ENCODE measurements at places on chromosomes 3 and 15.
A peak's percentile ranks its signal among the peaks of the same experiment; 100 is the strongest.

DNA sequence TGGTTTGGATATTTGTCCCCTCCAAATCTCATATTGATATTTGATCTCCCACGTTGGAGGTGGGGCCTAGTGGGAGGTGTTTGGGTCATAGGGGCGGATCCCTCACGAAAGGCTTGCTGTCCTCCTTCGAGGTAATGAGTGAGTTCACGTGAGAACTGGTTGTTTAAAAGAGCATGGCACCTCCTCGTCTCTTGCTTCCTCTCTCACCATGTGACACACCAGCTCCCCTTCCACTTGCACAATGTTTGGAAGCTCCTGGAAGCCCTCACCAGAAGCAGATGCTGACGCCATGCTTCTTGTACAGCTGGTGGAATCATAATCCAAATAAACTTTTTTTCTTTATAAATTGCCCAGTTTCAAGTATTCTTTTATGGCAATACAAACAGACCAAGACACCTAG lies 38.6 kb downstream of the RFTN1 start:
- no peak for DNase-seq

DNA sequence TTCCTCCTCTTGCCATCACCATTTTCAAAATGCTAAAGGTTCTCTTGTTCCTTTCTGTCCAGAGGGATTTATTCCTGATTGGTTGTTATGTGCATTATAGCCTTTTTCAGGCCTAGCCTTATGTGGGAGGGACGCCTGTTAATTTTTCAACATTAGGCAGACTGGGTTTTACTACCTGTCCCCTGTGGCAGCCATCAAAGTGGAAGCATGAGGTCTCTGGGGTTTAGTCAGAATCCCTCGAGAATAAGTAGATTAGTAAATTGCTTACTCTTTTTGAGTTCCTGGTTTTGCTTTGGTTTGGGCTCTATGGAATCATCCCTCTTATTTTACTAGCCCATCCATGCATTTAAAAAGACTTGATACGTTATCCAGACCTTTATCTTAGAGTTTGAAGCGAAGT lies 32.4 kb downstream of the PAK2 start:
- DNase-seq = no peak

DNA sequence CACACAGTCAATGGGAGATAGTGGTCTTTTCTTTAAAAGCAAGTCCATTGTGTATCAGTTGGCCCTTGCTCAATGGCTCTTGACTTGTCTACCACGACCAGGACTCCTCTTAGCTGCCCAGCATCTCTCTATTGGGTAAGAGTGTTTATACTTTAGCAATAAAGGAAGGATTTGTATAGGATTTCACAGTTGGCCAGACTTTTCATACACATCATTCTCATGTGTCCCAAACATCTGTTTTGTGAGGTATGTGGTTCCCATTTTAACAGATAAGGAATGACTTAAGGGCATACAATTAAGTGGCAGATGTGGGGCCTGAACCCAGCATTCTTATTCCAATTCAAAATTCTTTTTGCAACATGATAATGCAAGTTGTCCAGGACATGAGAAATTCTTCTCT lies 191.5 kb downstream of the CHST2 start:
- no peak for DNase-seq

GRCh38 chr15:53710906-53711305 lies 48.6 kb downstream of the WDR72 start:
- no peak for DNase-seq

GRCh38 chr3:13077431-13078162 lies 4.4 kb upstream of the IQSEC1 start:
- DNase-seq = no peak

- no peak for DNase-seq
Measured at GRCh38 chr3:145088917-145089316, 1072.1 kb downstream of the PLOD2 start.

DNA sequence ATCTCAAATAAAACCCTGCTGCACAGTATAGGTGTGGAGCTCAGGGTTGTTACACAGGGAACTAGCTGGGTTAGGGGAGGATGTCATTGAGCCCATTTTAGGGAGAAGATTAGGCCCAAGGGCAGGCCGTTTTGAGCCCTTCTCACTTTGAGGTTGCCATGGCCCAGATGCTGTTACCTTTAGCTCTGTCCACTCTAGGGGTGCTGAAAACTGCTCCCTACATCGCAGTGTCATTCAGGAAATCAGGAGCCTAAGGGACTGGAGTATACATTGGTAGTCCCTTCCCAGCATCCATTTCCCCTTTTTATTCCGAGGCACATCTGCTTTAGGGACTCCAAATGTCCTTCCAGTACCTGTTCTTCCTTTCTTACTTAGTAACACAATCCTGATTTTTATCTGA lies 79.0 kb upstream of the SELENOK start:
- DNase-seq = no peak

DNA sequence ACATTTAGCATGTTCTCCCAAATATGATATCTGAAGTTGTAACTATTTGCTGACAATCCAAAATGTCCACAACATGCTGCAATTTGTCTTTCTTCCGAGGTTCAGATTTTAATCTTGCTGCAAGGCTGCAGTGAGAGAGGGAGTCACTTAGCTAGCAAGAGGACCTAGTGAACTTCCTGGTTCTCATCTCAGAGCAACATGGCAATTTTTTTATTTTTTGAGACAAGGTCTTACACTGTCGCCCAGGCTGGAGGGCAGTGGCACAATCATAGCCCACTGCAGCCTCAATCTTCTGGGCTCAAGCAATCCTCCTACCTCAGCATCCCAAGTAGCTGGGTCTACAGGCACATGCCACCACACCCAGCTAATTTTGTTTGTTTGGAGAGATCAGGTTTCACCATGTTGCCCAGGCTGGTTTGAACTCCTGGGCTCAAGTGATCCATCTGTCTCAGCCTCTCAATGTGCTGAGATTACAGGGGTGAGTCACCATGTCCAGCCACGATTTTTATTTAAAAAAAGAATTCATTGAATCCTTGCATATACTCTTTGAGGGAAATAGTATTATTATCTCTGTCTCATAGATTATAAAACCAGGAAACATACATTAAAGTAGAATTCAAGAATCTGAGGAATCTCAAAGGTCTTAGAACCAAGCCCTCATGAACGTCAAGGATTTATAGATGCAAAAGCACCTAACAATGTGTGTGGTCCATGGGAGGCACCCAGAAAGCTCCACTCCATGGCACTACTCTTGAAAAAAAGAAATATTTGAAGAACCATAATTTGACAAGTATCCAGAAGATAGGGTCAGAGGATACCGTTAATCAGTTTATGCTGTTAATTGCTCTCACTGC lies 9.1 kb downstream of the HDC start:
- DNase-seq = no peak

DNA sequence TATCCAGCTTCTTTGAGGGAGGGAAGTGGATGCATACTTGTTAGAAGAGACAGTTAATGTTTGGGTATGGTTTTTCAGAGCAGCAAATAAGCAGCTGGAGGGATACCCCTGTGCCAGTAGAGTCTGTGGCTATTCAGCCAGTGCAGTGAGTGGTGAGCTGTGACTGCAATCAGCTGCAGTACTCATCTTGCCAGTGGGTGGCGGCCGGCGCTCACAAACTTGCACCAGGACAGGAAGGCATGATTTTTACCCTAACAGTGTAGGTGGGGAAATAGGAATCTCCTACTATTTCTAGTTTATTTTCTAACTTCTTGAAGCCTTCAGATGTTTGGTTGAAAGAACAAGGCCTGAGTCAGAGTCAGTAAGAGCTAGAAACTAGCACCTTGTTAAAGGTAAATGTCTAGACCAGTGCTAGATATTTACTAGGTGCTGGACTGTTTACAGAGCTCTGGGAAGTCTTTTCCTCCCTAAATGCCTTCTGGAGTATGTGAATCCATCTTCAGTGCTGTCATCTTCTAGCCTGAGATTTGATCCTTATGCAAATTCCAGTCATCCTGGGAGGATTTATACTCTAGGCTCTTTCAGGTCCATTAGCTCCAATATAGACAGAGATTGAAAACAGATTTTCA lies 23.6 kb downstream of the TIMP4 start:
- peak; percentile 71 for DNase-seq

GRCh38 chr15:27043770-27044169 lies 72.8 kb downstream of the GABRG3 start:
- no peak for DNase-seq

GRCh38 chr3:134078169-134078831 lies 48.6 kb upstream of the SLCO2A1 start:
- DNase-seq = no peak

- DNase-seq = no peak
Measured at GRCh38 chr15:59828263-59828662, 139.1 kb upstream of the BNIP2 start.

- no peak for DNase-seq
Measured at GRCh38 chr3:160754371-160754854, 1.6 kb upstream of the PPM1L start.

GRCh38 chr3:11583638-11584046 lies 60.1 kb downstream of the VGLL4 start:
- no peak for DNase-seq

DNA sequence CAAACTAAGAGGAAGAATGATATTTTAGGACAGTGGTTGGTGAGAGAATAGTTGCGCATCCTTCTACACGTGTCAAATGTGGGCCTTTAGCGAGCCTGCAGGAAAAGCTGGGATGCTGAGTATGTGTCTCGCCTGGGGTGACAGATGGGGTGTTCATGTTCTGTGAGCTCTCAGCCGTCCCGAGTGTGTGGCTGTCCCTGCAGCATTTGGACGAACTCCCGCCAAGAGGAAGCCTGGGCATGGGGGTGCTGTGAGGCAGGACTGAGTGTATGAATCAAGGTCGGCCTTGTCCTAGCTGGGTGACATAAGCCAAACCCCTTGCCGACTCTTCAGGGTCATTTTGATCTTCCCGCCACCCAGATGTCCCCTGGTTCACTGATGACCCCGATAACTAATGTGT lies 94.8 kb downstream of the CACNA1D start:
- DNase-seq = no peak

DNA sequence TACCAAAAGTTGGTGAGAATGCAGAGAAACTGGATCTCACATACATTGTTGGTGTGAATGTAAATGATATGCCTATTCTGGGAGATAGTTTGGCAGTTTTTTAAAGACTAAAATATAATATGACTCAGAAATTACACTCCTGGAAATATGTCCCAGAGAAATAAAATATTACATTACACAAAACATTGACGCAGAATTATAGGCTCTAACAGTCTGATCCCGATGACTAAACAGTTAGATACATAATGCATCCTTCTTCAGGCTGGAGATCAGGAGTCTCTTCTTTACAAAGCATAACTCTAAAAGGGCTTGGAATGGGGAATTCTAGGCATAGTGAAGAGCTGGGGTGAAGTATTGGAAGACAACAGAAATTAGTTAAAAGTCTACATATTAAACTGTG lies 586.2 kb upstream of the NECTIN3 start:
- DNase-seq = no peak

- DNase-seq = no peak
Measured at GRCh38 chr3:167743799-167744198, 8.3 kb downstream of the SERPINI1 start.

GRCh38 chr3:114727373-114727772 lies 419.7 kb downstream of the ZBTB20 start:
- DNase-seq = peak; percentile 46

DNA sequence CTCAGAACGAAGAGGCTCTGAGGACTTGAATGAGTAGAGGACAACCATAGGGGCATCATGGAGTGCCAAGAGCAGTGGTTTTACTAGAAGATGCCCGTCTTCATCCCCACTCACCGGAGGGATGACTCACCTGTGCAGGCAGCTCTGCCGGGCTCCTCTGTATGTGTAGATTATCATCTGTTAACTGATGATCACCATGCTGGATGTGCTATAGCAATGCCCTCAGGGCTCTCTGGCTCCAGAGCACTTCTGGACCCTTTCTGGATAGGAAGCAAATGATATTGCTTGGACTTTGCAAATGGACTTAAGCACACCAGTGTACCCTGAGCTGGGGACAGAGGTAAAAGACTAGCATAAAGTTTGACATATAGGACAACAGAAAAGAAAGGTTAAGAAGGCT lies 10.2 kb upstream of the TGFBR2 start:
- no peak for DNase-seq

DNA sequence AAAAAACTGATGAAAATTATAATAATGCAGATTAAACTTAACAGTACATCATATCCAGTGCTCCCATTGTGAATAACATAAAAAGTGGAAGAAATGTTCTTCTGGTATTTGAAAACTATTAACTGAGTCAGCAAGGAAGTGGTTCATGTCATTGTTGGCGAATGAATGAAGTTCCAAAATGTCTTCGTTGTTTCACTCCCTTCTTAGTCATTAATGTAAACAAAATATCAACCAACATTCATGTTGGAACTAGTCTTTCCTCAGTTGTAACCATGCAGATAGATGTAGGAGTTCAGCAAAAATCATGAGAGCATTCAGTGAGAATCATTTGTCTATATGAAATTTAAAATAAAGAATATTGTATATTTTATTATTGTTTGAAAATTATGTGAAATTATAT lies 44.1 kb upstream of the ICE2 start:
- no peak for DNase-seq

- peak; percentile 22 for DNase-seq
Measured at GRCh38 chr3:194103505-194103904, 32.4 kb upstream of the HES1 start.

DNA sequence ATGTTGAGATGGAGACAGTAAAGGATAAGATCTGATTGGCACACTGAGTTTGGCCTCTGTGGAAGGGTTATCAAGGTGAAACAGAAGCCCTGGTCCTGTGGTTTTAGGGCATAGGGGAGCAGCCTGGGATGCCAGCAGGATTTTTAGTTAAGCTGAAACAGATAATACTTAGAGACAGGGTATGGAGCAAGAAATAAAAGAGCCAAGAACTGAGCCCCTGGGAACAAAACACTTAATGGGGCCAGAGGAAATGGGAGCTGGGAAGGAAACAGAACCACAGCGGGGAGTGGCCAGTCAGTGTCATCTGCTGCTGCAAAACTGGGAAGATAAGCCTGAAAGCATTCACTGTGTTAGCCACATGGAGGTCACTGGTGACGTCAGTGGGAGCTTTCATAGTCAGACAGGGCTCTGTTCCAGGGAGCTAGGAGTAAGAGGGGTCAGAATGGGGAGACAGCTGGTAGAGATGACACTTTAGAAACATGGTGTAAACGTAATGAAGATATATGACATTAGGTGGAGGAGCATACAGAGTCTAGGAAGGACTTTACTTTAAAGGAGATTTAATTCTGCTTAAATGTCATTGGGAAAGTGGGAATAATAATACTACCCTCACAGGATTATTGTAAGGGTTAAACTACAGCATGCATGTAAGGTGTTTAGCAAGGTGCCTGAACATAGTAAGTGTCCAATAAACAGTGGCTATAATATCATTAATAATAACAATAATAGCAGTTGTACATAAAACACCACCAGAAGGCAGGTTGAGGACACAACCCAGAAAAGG lies 172.7 kb upstream of the CTNNB1 start:
- no peak for DNase-seq

DNA sequence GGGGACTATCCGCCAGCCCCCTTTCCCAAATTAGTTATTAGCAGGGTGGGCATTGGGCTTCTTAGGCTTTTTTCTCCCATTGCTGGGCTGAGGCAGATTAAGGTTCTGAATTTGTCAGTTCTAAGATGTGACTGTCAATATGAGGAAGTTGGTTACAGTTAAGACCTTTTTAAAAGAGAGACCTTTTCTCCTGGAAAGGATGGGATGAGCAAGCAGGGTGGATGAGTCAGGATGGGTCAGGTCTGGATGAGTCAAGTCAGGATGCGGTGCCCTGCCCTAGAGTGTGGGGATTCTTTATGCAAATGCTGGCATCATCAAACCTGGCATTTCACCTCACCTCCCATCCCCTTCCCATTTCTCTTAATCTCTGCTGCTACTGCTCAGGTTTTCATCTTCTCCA lies 1.9 kb downstream of the AEN start:
- DNase-seq = no peak

All from hematopoietic multipotent progenitor cell (in vitro differentiated cells).